ENCODE measurements at places on chromosomes 2 and 18. TPM values are rescaled to one million over a fixed set of nuclear protein-coding genes. Genes with fewer than 3 reads are reported as not detected.

- no peak for DNase-seq
- no peak overlapping the region for H3K4me3 ChIP-seq
- no peaks in the 10 kb centered on the region for H3K36me3 ChIP-seq
- no peak overlapping the region for H3K27ac ChIP-seq
- peaks cover 14% of the 10 kb centered on the region for H3K27me3 ChIP-seq
Measured at GRCh38 chr18:77223653-77224052, 26.0 kb upstream of the GALR1 start.

- no peaks in the 10 kb centered on the region for H3K4me1 ChIP-seq
- H3K27ac ChIP-seq: no peak overlapping the region
- DNase-seq: no peak
- H3K36me3 ChIP-seq: no peaks in the 10 kb centered on the region
Measured at GRCh38 chr2:18156002-18156401, 277.5 kb downstream of the KCNS3 start.

DNA sequence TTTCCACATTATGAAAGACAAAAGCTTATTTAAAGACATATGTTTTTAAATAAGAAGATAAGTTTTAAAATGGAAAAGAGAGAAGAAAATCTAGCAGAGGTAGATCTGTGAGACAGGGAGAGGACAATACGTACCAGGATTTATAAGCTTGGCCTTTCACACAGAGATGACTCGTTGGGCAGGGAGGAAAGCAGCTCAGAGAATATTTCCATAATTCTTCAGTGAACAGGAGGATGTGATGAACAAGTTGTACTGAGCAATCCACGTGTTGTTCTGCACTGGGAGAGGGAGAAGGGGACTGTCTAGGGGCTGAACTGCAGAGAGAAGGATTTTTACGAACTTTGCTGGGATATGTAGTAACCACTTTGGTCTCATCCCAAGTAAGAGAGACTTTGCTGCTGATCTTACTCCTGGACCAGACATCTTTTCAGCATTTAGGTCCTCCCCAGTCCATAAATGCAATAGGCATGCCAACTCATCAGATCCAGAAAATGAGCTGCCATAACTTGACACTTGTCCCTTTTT is 162.5 kb upstream of the SETBP1 start:
- no peak overlapping the region for H3K4me3 ChIP-seq
- no peaks in the 10 kb centered on the region for H3K27me3 ChIP-seq
- H3K27ac ChIP-seq: no peak overlapping the region
- DNase-seq: no peak
- no peaks in the 10 kb centered on the region for H3K36me3 ChIP-seq

DNA sequence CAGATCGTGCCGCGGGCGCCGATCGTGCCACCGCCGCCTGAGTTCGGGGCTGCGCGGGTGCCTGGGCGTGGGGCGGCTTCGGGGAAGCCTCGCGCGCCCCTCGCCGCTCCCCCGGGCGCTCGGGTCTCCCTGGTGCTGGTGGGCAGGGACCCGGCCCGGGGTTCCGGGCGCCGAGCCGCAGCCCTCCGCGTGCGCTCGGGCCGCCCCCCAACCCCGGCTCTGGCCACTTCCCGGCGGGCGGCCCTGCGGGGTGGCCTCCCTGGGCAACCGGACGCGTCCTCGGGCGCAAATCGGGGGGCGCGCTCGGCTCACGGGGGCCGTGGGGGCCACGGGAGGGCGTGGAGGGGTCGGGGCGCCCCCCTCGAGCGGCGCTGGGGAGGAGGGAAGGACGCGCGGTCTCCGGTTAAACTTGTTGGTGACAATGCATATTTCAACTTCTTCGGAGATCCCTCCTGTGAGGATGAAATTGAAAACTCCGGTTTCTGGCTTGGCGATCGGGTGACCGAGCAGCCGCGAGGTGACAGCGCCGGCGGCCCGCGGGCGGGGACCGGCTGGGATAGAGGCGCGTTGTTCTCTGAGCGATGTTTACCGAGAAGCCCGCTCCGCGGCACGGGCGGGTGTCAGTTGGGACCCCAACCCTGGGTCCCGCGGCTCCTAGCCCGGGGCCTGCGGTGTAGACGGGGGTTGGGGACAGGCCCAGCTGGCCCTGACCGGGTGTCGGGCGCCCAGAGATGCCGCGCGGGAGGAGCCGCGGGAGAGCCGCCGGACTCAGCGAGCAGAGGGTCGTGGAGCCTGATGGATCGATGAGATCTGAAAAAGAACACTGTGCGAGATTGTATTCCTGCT is 676 bp downstream of the SH3BP4 start:
- peak; percentile 40 for DNase-seq
- H3K4me3 ChIP-seq: peak overlapping the region; percentile 86
- peak overlapping the region; percentile 85 for H3K27ac ChIP-seq
- H3K4me1 ChIP-seq: peaks cover 47% of the 10 kb centered on the region
- H3K27me3 ChIP-seq: peaks cover 18% of the 10 kb centered on the region
- H3K36me3 ChIP-seq: peaks cover 4% of the 10 kb centered on the region

DNA sequence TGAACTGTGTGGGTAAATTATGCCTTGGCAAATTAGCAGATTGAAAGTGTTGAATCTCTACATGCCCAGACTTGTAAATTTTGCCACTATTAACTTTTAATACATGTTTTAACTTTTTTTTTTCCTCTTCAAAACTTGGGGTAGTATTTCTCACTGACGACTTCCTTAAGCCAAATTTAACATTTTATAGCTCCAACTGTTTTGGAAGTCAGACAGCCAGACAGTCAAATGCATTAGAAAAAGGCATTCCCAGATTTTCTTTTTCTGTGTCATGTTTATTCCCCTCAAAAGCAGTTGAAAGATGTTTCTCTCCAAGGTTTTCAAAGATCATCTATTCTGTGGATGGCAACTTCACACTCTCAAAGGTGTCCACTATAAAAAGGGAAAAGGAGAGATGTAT is 226.8 kb upstream of the FN1 start:
- peaks cover 8% of the 10 kb centered on the region for H3K36me3 ChIP-seq
- no peak overlapping the region for H3K4me3 ChIP-seq
- peaks cover 23% of the 10 kb centered on the region for H3K4me1 ChIP-seq
- H3K27ac ChIP-seq: no peak overlapping the region
- DNase-seq: no peak

DNA sequence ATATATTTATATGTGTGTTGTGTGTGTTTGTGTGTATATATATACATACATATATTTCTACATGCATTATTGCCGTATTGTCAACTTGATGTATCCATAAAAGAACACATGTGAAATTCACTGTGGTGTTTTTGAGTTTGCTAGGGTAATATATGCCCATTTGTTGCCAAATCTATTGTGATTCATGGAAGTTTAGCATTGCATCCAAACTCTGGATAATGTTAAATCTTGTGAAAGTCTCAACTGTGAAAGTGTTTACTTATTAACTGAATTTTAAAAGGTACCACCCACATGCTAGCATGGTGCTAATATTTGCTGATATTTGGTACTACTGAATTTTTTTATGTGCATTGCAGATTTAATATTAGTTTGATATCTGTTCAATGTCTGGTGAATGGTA is 96.6 kb upstream of the SLC8A1 start:
- no peaks in the 10 kb centered on the region for H3K36me3 ChIP-seq
- H3K27me3 ChIP-seq: peaks cover 2% of the 10 kb centered on the region
- H3K4me1 ChIP-seq: peaks cover 12% of the 10 kb centered on the region
- no peak overlapping the region for H3K4me3 ChIP-seq
- DNase-seq: no peak
- no peak overlapping the region for H3K27ac ChIP-seq

DNA sequence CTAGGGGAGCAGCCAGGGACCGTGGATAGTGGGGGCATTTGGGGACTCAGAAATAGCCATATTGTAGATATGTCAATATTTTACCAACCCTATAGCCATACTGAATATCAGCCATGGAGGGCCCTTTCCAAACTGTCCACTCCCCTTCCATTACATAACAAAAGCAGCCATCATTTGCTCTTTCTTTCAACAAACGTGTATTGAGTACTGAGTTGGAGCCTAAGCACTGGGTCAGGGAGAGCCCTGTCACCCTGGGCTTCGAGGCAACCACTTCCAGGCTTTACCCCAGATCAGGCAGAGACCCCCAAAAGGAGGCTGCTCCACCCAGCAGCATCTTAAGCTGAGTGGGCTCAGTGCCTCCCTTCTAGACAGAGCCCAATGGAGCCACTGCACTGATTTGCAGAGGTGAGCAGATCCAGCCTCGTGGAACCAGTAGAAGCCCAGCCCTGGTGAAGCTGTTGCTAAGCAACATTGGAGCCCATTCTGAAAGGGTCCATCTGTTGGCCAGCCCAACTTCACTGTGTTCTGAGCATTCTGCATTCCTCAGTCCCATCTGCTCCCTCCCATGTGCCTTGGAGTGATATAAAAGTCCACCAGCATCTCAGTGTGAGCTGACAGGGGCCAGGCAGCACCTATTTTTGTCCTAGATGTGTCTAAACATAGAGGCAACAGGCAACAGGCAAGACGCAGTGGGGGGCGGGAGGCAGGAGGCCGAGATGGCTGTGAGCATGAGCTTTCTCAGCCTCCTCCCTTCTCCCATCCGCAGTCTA is 112.1 kb downstream of the PLB1 start:
- no peak overlapping the region for H3K27ac ChIP-seq
- H3K27me3 ChIP-seq: peaks cover 13% of the 10 kb centered on the region
- DNase-seq: no peak

- H3K4me1 ChIP-seq: peaks cover 8% of the 10 kb centered on the region
- no peak overlapping the region for H3K4me3 ChIP-seq
- no peaks in the 10 kb centered on the region for H3K36me3 ChIP-seq
- no peaks in the 10 kb centered on the region for H3K27me3 ChIP-seq
Measured at GRCh38 chr18:56240405-56240804, 398.0 kb downstream of the TXNL1 start.

DNA sequence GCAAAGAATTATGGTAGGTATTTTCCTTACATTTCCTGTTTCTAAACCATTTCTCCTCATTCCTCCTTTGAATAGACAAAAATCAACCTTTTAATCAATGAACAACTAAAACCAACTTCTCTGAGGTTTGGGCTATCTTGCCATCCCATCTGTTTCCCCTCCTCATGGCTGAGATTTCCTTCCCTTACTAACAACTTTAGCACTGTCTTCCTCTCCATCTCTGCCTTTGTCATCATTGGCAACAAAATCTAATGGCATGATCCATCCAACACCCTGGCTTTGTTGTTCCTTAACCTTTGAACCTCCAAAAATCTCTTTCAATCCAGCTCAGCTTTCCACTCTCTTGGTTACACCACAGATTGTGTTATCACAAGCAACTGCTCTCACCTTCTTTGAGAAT is 95.3 kb upstream of the FAM136A start:
- no peaks in the 10 kb centered on the region for H3K36me3 ChIP-seq
- DNase-seq: no peak
- H3K4me1 ChIP-seq: no peaks in the 10 kb centered on the region
- H3K27me3 ChIP-seq: peaks cover 11% of the 10 kb centered on the region

- DNase-seq: no peak
- H3K36me3 ChIP-seq: no peaks in the 10 kb centered on the region
- H3K27ac ChIP-seq: no peak overlapping the region
Measured at GRCh38 chr2:98944775-98945174, 8.8 kb upstream of the CRACDL start.

Gene IL37
- total RNA-seq: not detected

Gene TRABD2A
- total RNA-seq: 1.4 TPM

Gene INHBB
- total RNA-seq: 0.16 TPM

Gene IL1R2
- total RNA-seq: not detected

Gene PLEKHH2
- 10.4 TPM for total RNA-seq

Gene CRYBA2
- total RNA-seq: 30.1 TPM

Gene PKDCC
- 335 TPM for total RNA-seq

Gene DNER
- 0.91 TPM for total RNA-seq
